T-helper 1 cell (primary cell): ENCODE measurements at places on chromosomes 3 and 15.

GRCh38 chr15:85361323-85361722 is 19.1 kb upstream of the AKAP13 start:
- DNase-seq = no peak

GRCh38 chr3:157692468-157692867 is 189.3 kb upstream of the VEPH1 start:
- DNase-seq = no peak

- no peak for DNase-seq
Observed at GRCh38 chr3:59777667-59778077, 727.8 kb upstream of the CFAP20DC start.

DNA sequence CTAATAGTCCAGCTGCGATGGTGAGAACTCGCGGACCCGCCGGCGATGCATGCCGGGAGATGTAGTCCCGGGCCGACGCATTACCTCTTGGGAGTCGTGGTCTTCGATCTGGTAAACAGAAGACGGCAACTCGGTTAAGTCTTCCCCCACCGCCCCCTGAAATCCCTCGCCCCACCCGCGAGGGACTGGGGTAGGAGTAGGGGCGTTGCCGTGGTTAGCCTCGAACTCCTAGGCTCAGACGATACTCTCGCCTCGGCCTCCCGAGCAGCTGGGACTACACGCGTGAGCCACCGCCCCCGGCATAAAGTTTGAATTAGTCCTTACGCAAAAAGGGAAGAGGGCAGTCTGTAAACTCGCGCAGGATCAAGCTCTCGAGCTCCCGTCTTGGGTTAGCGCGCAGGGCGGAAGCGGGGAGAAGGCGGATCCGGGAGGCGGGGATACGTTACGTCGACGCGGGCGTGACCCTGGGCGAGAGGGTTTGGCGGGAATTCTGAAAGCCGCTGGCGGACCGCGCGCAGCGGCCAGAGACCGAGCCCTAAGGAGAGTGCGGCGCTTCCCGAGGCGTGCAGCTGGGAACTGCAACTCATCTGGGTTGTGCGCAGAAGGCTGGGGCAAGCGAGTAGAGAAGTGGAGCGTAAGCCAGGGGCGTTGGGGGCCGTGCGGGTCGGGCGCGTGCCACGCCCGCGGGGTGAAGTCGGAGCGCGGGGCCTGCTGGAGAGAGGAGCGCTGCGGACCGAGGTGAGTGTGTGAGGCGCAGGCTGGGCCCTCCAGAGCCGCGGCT is at the start of gene RAD51:
TSS of gene RAD51 (plus strand) at position 487 of the 781 bp plus-strand sequence. CDS start 3,585 bp downstream, outside the sequence.
- peak; percentile 82 for DNase-seq

DNA sequence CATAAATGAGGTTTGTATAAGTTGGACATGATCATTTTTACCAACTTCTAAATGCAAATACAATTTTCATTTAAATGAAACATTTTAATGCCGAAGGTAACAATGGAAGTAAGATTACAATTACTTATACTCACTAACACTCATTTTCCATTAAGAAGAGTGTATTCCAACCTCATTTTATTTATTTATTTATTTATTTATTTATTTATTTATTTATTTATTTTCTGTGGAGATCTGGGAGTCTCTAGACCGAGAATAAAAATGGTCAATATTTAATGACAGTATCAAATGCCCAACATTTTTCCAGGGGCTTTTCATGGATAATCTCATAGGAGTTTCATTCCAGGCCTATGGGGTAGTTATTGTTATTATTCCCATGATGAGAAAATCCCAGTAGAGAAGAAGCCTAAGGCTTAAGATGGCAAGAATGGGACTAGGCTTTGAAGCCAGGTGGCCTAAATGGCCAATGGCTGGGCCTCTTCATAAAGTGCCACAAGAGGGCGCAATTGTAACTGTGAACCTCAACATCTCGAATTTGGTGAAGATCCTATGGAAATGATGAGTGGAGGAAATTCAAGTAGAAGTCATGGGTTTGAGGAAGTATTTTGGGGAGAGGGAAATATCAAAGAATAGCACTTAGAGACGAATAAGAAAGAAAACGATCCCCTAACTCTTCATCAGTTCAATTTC is 21.3 kb downstream of the VGLL3 start:
- DNase-seq = no peak

DNA sequence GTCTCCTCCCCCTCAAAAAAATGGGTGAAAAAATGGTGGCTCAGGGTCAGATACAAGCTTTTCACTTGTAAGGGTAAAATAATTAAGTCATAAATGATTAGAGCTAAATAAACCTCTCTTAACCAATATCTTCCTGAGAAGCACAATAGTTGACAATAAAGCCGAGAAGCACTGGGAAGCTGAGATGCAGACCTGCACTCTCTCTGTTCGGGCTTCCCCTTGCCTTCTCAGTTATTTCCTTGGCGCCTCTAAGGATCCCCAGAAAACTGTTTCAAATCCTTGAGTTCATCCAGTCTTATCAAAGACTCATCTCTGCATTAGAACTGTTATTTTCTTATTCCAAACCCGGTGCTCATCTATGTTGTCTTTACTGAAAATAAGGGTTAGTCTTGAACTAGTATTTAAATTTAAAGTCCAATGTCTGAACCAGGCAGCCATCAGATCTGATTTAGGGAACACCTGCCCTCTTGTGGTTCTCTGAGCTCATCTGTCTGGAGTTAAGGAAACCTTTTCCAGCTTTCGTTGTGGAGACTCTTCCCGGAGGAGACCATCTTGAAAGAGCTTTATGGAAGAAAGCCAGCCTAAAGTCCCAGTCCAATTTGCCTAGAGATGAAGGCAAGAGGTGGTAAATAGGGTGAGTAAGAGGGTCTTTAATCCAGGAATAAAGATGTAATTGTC is 256.4 kb upstream of the MCTP2 start:
- DNase-seq = no peak

DNA sequence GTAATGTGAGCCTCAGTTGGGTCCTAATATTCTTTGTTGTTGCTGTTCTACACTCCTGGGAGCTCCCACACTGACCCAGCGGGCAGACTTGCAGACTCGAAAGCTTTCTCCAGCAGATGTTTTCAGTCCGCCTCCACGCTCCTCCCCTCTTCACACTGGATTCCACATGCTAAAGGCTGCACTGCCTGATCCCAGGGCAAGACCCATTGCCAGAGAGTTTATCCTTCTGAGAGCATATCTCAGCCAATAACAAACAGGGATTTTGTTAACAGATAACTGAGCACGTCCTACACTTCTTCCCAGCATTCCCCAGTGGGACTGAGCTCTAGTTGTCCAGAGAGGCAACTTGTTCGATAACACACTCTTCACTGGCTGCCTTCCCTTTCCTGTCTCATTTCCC is 8.0 kb upstream of the COL6A6 start:
- DNase-seq = no peak

DNA sequence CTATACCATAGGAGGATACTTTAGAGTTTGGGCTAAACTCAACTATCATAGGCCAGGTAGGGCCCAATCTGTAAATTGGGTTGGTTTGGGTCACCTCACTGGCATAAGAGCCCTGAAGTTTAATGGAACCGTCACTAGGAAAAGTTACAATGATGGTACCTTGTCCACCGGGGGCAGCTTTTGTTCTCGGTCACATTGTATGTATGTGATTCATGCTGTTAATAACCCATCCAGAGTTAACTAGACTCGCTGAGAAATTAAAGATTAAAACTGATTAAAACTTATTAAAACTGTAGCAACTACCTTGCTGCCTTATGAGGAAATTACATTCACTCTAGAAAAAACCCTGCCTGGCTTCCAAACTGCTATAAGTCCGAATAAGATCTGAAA is 145.0 kb upstream of the TMCO5A start:
- DNase-seq = no peak

- DNase-seq = no peak
Observed at GRCh38 chr3:114418107-114418506, 124.3 kb downstream of the TIGIT start.

DNA sequence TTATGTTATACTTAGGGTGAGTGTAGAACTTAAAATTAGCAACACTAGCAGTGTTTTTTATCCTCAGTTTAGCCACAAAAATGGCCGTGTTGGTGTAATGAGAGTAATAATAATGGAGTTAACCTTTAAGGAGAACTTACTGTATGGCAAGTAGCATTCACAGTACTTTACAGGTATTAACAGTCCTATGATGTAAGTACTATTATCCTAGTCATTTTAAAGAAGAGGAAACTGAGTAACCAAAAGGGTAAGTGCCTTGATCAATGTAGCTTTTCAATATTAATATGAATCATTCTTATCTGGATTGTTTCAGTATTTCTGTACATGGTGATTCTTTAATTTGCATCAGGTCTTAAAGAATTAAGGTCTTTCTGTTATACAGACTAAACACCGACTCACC is 170.3 kb downstream of the CD47 start:
- DNase-seq = no peak
